ENCODE measurements at places on chromosomes 4 and X. TPM values are rescaled to one million over a fixed set of nuclear protein-coding genes. Genes with fewer than 3 reads are reported as not detected.

DNA sequence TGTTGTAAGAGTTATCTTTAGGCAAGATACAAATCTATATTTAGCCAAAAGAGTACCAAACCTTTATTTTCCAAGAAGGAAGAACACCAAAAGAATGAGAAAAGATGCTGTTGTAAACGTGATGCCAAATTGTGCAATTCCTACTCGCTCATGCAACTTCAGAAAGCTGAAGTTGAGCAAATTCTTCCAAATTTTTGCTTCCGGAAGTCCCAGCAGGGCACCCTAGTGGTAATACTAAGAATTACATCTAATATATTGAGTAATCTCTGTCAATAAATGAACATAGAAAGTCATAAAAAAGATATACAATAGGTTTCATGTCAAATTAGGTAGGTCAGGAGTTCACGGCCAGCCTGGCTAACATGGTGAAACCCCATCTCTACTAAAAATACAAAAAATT is 36.0 kb upstream of the SMARCAD1 start:
- no peaks in the 10 kb centered on the region for H3K36me3 ChIP-seq
- no peak overlapping the region for H3K4me3 ChIP-seq
- DNase-seq, result no peak
- H3K27me3 ChIP-seq, result peaks cover 3% of the 10 kb centered on the region
- no peak overlapping the region for H3K27ac ChIP-seq

SYTL4 gene
- 1.6 TPM for total RNA-seq

- no peaks in the 10 kb centered on the region for H3K36me3 ChIP-seq
- no peak overlapping the region for H3K27ac ChIP-seq
- peak; percentile 46 for DNase-seq
- no peaks in the 10 kb centered on the region for H3K27me3 ChIP-seq
- H3K4me3 ChIP-seq, result no peak overlapping the region
Observed at GRCh38 chrX:66074920-66075879, 35.3 kb upstream of the VSIG4 start.

- H3K4me3 ChIP-seq, result no peak overlapping the region
- DNase-seq, result no peak
- no peaks in the 10 kb centered on the region for H3K4me1 ChIP-seq
- no peak overlapping the region for H3K27ac ChIP-seq
Observed at GRCh38 chr4:186934244-186934643, 210.6 kb upstream of the FAT1 start.

- no peaks in the 10 kb centered on the region for H3K27me3 ChIP-seq
- DNase-seq, result peak; percentile 67
- peaks cover 9% of the 10 kb centered on the region for H3K36me3 ChIP-seq
- no peaks in the 10 kb centered on the region for H3K4me1 ChIP-seq
Observed at GRCh38 chr4:1748465-1748995, 27.2 kb downstream of the TACC3 start.

DNA sequence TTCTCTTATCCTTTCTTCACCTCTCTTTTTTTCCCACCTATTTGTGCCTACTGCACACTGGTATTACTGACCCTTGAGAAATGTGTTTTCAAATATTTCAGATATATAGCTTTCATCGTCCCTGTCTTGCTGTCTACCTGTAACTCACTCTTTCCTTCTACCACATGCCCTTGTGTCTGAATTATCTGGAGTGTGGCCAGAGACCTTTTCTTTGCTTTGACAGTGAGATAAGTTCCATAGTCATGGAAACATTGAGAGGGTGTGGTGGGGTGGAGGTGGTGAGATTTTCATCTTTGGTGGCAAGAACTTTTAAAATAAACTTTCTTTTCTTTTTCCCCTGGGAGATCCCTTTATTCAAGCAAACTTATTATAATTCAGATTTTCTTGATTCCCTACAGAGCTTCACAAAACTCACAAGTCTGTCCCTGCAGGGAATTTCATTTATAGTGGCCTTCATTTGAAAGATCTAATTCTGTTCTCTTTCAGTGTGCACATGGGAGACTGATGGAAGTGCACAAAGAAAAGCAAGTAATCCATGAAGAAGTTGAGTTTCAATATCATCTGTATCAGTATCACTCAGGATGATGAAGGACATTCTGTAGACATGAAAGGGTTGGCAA is 95.7 kb downstream of the SH2D1A start:
- no peaks in the 10 kb centered on the region for H3K4me1 ChIP-seq
- no peak overlapping the region for H3K27ac ChIP-seq
- no peak for DNase-seq
- no peak overlapping the region for H3K4me3 ChIP-seq
- H3K36me3 ChIP-seq, result no peaks in the 10 kb centered on the region

DNA sequence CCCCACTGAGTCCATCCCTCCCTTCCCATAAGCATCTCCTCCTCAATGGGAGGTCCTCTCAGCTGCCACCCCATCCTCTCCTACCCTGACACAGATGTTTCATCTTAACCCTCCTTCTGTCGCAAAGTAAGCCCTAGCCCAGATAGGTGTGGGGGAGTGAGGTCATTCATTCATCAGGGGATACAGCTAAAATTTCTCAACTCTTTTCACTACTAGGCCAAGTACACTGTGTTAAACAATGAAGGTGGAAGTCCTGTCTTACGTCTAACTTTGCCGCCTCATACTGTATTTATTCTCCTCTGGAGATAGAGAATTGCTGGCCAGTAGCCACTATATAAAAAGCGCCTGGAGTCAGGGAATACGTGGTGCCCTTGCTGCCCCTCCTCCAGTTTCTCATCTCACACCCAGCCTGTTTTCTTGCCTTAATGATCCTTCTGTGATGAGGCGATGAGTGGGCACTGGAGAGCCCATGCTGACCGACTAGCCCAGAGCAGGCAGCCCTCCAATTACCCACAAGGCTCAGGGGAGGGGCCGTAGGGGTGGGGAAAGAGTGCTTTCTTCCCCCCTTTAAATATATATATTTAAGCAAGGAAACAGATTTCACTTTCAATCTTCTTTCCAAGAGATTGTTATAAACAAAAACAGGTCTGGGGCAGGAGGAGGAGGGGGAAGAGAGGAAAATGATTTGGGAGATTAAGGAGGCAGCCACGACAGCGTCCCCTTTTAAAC is 149.5 kb downstream of the PJA1 start:
- no peaks in the 10 kb centered on the region for H3K27me3 ChIP-seq
- H3K4me3 ChIP-seq, result no peak overlapping the region
- no peak overlapping the region for H3K27ac ChIP-seq
- DNase-seq, result no peak
- H3K36me3 ChIP-seq, result no peaks in the 10 kb centered on the region

GRCh38 chr4:186770481-186771175 is 47.0 kb upstream of the FAT1 start:
- H3K36me3 ChIP-seq, result no peaks in the 10 kb centered on the region
- H3K4me1 ChIP-seq, result no peaks in the 10 kb centered on the region
- DNase-seq, result no peak

KIAA1210 gene
- not detected for total RNA-seq

GRCh38 chr4:54001668-54002365 is 62.6 kb downstream of the CHIC2 start:
- DNase-seq, result no peak
- peaks cover 26% of the 10 kb centered on the region for H3K36me3 ChIP-seq
- H3K27me3 ChIP-seq, result no peaks in the 10 kb centered on the region
- no peaks in the 10 kb centered on the region for H3K4me1 ChIP-seq
